ENCODE measurements at places on chromosomes 7 and 10. TPM values are rescaled to one million over a fixed set of nuclear protein-coding genes. Genes with fewer than 3 reads are reported as not detected.

The HPS6 gene
- 19.7 TPM for total RNA-seq

DNA sequence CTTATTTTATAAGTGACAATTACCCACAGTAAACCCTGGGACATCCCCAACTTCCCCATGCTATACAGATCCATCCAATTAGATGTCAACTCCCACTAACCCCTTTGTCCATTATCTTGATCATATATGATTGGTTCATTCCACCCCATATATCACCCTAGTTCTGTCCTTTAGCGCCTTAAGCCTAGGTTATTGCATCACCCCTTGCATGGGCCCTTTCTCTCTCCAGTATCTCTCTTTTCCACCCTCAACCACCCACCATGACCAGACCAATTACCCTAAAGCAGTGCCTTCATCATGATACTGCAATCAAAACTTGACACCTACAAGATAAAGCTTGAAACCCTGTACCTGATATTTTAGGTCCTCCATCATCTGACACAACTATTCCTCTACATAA, 37.9 kb upstream of the GATAD1 start:
- DNase-seq, result no peak
- no peak overlapping the region for H3K27ac ChIP-seq
- H3K4me3 ChIP-seq, result no peak overlapping the region
- H3K4me1 ChIP-seq, result no peaks in the 10 kb centered on the region
- no peaks in the 10 kb centered on the region for H3K36me3 ChIP-seq

GRCh38 chr7:90666186-90666585, 70.1 kb downstream of the CDK14 start:
- H3K27ac ChIP-seq, result no peak overlapping the region
- DNase-seq, result no peak
- H3K4me3 ChIP-seq, result no peak overlapping the region
- H3K36me3 ChIP-seq, result no peaks in the 10 kb centered on the region

DNA sequence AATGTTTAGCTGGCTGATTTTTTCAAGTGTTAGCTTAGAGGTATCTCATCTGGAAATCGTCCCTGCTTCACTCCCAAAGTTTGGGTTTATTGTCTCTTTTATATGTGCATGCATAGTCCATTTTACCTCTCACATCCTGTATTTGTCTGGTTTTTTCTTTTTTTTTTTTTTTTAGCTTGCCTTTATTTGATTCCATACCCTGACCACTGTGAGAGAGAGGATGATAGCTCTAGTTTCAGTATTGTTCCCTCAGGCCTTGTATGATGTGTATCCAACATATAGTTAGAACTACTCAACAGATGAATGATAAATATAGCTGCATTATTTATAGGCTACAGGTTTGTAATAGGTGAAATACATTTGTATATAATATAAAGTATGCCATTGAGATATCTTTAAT, 29.9 kb downstream of the PCGF5 start:
- H3K36me3 ChIP-seq, result peaks cover 7% of the 10 kb centered on the region
- H3K4me3 ChIP-seq, result no peak overlapping the region
- H3K27ac ChIP-seq, result no peak overlapping the region

- no peak for DNase-seq
- no peaks in the 10 kb centered on the region for H3K27me3 ChIP-seq
- no peak overlapping the region for H3K4me3 ChIP-seq
- H3K27ac ChIP-seq, result no peak overlapping the region
Observed at GRCh38 chr7:84813376-84813775, 373.5 kb downstream of the SEMA3D start.

All from breast epithelium (tissue), 4 donors.